ENCODE measurements at places on chromosomes 1 and 21. TPM values are rescaled to one million over a fixed set of nuclear protein-coding genes. Genes with fewer than 3 reads are reported as not detected.

DCST2 gene
- not detected for total RNA-seq

KLHDC8A gene
- total RNA-seq = not detected

SLC30A10 gene
- not detected for total RNA-seq

GRCh38 chr1:47711184-47711847 lies 273.5 kb downstream of the FOXD2 start:
- H3K36me3 ChIP-seq = no peaks in the 10 kb centered on the region
- no peak overlapping the region for H3K27ac ChIP-seq

- H3K27me3 ChIP-seq = peaks cover 11% of the 10 kb centered on the region
- peak overlapping the region; percentile 71 for H3K27ac ChIP-seq
- DNase-seq = peak; percentile 39
- H3K4me3 ChIP-seq = no peak overlapping the region
These were observed 373.7 kb downstream of the SRGAP2C start for GRCh38 chr1:121558514-121558913.

- no peak overlapping the region for H3K27ac ChIP-seq
- H3K27me3 ChIP-seq = no peaks in the 10 kb centered on the region
- DNase-seq = no peak
- H3K4me1 ChIP-seq = peaks cover 3% of the 10 kb centered on the region
These were observed 31.0 kb upstream of the MTMR11 start for GRCh38 chr1:149967646-149968045.

- DNase-seq = no peak
- H3K27me3 ChIP-seq = no peaks in the 10 kb centered on the region
- H3K4me1 ChIP-seq = peaks cover 11% of the 10 kb centered on the region
- H3K36me3 ChIP-seq = peaks cover 35% of the 10 kb centered on the region
- H3K4me3 ChIP-seq = no peak overlapping the region
- no peak overlapping the region for H3K27ac ChIP-seq
These were observed 36.0 kb downstream of the ATP1A1 start for GRCh38 chr1:116408803-116409720.

GRCh38 chr1:71780681-71781080 lies 501.7 kb downstream of the NEGR1 start:
- no peak overlapping the region for H3K27ac ChIP-seq
- peak; percentile 32 for DNase-seq
- no peak overlapping the region for H3K4me3 ChIP-seq
- no peaks in the 10 kb centered on the region for H3K27me3 ChIP-seq
- H3K4me1 ChIP-seq = no peaks in the 10 kb centered on the region
- H3K36me3 ChIP-seq = no peaks in the 10 kb centered on the region

DNA sequence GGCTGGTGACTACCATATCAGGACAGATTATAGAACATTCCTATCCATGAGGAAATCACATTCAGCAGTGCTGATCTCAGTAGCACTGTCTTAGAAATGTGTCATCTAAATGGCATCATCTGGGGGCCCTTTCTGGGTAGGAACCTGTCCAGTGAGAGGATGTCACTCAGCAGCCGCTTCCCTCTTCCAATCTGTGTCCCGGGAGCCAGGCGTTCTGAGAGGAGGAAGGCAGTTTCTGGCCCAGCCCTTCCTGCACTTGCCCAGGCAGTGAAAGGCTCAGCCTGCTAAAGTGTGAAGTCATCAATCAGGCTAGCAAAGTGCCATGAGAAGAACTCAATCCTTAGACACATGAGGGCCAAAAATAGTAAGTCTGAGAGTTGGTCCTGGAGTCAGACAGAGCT lies 25.6 kb downstream of the RAB4A start:
- no peak overlapping the region for H3K4me3 ChIP-seq
- peak; percentile 79 for DNase-seq
- peaks cover 7% of the 10 kb centered on the region for H3K4me1 ChIP-seq
- H3K27ac ChIP-seq = peak overlapping the region; percentile 50
- no peaks in the 10 kb centered on the region for H3K27me3 ChIP-seq

GRCh38 chr1:43529206-43529731 lies 1.4 kb upstream of the PTPRF start:
- no peak overlapping the region for H3K4me3 ChIP-seq
- no peak overlapping the region for H3K27ac ChIP-seq
- H3K4me1 ChIP-seq = peaks cover 16% of the 10 kb centered on the region
- no peaks in the 10 kb centered on the region for H3K36me3 ChIP-seq

- H3K4me1 ChIP-seq = peaks cover 1% of the 10 kb centered on the region
- H3K27me3 ChIP-seq = no peaks in the 10 kb centered on the region
- DNase-seq = no peak
- peaks cover 11% of the 10 kb centered on the region for H3K36me3 ChIP-seq
These were observed 49.7 kb upstream of the HSD17B7 start for GRCh38 chr1:162740755-162741154.

DNA sequence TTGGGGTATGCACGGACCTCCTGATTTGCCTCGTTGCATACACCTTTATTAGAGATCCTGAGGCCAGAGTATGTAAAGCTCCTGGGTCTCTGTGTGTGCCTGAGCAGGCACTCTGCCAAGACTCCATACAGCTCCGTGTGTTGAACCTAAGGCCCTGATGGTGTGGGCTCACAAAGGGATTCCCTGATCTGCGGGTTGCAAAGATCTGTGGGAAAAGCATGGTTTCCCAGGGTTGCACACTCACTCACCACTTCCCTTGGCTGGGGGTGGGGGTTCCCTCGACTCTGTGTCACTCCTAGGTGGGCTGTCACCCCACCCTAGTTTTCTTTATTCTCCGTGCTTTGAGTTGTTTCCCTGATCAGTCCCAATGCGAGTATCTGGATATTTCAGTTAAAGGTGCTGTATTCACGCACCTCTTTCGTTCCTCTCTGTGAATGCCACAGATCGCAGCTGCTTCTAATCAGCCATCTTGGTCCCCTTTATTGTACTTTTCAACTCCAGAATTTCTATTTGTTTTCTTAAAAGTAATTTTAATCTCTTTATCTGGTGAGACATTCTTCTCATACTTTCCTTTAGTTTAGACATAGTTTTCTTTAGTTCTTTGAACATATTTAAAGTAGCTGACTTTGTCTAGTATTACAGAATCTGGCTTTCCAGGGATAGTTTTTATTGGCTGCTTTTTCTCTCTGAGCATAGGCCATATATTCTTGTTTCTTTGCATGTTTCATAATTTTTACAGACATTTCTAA lies 39.0 kb upstream of the F3 start:
- H3K27me3 ChIP-seq = peaks cover 15% of the 10 kb centered on the region
- no peaks in the 10 kb centered on the region for H3K36me3 ChIP-seq
- peaks cover 19% of the 10 kb centered on the region for H3K4me1 ChIP-seq
- DNase-seq = no peak
- no peak overlapping the region for H3K4me3 ChIP-seq
- peak overlapping the region; percentile 46 for H3K27ac ChIP-seq

DNA sequence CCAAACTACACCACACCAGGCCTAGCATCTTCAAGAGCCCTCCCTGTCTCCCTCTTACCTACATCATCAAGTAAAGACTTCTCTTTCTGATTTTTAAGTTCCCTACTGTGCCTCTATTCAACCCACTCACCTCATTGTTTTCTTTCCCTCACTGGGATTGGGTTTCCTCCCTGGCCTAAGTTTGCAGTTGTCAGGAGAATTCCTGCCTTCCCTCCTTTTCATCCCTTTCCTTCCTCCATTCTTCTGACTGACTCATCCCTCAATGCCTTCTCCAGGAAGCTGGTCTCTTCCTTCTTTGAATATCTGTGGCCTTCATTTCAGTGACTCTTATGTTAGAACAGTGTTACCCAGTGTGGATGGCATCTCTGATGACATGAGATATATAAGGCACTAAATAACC lies 139.9 kb upstream of the KIAA0040 start:
- no peak overlapping the region for H3K4me3 ChIP-seq
- no peak overlapping the region for H3K27ac ChIP-seq
- H3K4me1 ChIP-seq = no peaks in the 10 kb centered on the region
- H3K27me3 ChIP-seq = no peaks in the 10 kb centered on the region
- H3K36me3 ChIP-seq = no peaks in the 10 kb centered on the region
- no peak for DNase-seq

DNA sequence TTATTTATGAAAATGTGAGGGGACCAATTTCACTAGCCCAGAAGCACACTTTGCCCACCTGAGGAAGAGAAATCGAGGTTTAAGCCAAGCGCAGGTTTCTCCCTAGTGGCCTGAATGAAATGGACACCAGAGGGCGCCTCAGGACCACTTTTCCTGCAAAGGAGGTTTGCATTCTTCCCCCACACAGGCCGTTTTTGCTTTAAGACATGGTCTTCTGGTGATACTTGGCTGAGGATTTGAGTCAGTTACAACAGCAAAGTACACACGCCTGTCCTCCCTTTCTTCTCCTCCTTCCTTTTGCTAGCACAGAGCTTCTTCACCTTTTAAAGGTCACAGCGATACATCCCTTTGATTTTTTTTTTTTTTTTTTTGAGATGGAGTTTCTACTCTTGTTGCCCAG lies 5.4 kb downstream of the PLA2G2E start:
- no peak overlapping the region for H3K27ac ChIP-seq
- no peak overlapping the region for H3K4me3 ChIP-seq
- H3K27me3 ChIP-seq = peaks cover 3% of the 10 kb centered on the region
- H3K36me3 ChIP-seq = peaks cover 5% of the 10 kb centered on the region
- DNase-seq = peak; percentile 98

GRCh38 chr1:213371847-213372619 lies 321.0 kb downstream of the RPS6KC1 start:
- H3K27me3 ChIP-seq = no peaks in the 10 kb centered on the region
- H3K4me1 ChIP-seq = no peaks in the 10 kb centered on the region
- no peak overlapping the region for H3K4me3 ChIP-seq
- H3K36me3 ChIP-seq = no peaks in the 10 kb centered on the region
- no peak overlapping the region for H3K27ac ChIP-seq
- no peak for DNase-seq

DNA sequence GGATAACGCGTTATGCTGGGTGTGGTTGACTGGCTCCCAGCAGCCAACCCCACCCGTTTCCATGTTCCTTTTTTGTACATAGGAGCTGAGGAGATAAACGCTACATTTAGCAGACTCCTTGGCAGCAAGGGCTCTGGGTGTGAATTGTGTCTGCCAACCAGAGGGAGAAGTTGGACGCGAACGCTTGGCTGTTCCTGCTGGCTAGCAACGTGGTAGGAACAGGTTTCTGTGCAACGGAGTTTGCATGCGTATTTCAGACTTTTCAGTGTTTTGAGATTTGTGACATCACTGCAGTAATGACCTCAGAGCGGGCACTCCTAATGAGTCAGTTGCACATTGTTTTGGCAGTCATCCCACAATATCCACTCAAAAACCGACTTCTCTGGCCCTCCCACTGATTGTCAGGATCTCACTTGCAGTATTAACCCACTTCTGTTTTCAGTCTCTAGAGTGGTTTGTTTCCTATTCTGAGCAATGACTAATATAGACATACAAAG lies 98.7 kb upstream of the RGS1 start:
- H3K4me1 ChIP-seq = no peaks in the 10 kb centered on the region
- no peak overlapping the region for H3K27ac ChIP-seq
- no peak for DNase-seq
- peaks cover 5% of the 10 kb centered on the region for H3K27me3 ChIP-seq

Data from osteoblast (primary cell).